ENCODE measurements at places on chromosomes 3 and 15. TPM values are rescaled to one million over a fixed set of nuclear protein-coding genes. Genes with fewer than 3 reads are reported as not detected.

The TERC gene
- 12.4 TPM for total RNA-seq

The NISCH gene
- 127 TPM for total RNA-seq

The CXCR6 gene
- 2.4 TPM for total RNA-seq

The SLC28A2 gene
- total RNA-seq: 0.28 TPM

The COL8A1 gene
- 84.6 TPM for total RNA-seq

The KCNAB1 gene
- 2.4 TPM for total RNA-seq
